ENCODE measurements at places on chromosomes 16 and 17.

DNA sequence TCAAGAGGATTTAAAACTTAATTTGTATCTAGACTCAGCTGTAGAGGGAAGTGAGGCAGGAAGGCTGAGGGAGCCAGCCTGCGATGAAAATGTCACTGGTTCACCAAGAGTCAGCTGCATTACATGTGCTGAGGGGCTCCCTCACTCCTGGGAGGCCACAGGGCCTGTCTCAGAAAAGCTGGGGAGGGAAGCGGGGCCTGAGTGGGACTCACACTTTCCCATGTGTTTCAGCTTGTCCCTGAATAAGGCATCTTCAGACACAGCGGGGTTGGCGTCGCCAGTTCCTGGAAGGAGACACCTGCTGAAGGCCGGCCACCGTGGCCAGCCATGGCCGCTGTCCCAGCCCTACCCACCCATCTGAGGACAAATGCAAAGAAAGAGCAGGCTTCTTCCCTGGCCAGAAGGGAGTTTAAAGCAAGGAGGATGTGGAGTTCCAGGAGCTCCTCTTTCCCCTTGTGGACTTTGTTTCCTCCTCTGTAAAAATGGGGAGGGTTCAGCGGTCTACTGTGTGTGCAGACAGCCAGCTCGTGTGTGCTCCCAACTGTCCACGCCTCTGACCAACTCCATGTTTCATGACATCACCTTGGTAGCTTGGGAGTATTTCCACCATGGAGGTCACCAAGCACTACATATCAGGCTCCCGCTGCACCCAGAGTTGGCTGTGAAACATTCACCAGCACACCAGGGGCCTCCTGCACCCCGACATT lies 19.2 kb upstream of the MRPS23 start:
- no peak for DNase-seq

- peak; percentile 74 for DNase-seq
Measured at GRCh38 chr17:40086150-40087044, 14.0 kb downstream of the NR1D1 start.

- DNase-seq = no peak
Measured at GRCh38 chr16:23254338-23254737, 47.8 kb upstream of the SCNN1B start.

DNA sequence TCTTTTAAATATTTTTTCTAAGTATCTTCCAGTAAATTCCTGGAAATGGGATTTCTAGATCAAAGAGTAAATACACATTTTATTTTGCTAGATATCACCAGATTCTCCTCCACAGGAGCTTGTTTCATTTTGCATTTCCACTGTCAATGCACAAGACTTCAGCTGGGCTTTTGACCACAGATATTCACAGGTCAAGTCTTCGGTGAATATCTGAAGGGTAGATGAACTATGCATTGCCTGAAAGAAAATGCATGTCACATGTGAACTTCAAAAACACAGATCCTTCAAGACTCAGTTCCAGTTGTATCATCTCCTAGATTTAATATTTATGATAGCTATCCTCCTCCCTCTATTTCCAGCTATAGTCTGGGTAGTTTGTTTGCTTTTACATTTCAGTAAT lies 963.6 kb upstream of the GOT2 start:
- DNase-seq = no peak

- DNase-seq = no peak
Measured at GRCh38 chr16:1908983-1909382, 9.2 kb downstream of the HS3ST6 start.

DNA sequence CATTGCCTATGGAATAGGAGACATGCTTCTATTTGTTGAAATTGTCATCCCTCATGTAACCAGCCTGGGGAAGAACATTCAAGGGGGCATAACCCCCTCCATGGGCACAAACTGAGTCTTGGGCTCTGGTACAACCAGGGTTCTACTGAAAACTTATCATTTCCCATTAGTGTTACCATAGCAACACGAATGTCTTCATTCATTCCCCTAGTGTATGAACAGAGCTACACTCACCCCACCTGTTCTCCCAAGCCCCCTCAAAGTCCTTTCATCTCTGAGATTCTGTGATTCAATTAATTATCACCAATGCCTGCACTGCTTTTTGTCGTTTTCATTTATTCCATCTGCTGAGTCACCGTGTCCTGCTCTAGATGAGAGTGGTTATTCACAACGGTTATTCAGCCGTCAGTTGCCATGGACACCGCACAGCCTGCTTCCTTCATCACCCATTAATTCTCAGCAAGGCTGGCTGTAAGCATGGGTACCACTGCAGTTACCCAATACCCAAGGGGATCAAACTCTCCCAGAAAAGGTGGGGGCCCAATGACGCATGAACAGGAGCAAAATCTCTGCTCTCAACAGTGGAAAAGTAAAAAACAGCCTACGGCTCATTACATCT lies 1.6 kb upstream of the GAST start:
- no peak for DNase-seq

- no peak for DNase-seq
Measured at GRCh38 chr16:57529391-57530103, 6.8 kb downstream of the CCDC102A start.

- peak; percentile 69 for DNase-seq
Measured at GRCh38 chr16:2022723-2023091, 3.1 kb downstream of the NPW start.

GRCh38 chr17:65334406-65334805 lies 197.2 kb downstream of the RGS9 start:
- DNase-seq = no peak

GRCh38 chr16:22721511-22722100 lies 92.4 kb upstream of the HS3ST2 start:
- DNase-seq = no peak

GRCh38 chr16:69562813-69563212 lies 3.0 kb upstream of the NFAT5 start:
- DNase-seq = no peak

- no peak for DNase-seq
Measured at GRCh38 chr16:21611198-21611555, 11.8 kb downstream of the METTL9 start.

DNA sequence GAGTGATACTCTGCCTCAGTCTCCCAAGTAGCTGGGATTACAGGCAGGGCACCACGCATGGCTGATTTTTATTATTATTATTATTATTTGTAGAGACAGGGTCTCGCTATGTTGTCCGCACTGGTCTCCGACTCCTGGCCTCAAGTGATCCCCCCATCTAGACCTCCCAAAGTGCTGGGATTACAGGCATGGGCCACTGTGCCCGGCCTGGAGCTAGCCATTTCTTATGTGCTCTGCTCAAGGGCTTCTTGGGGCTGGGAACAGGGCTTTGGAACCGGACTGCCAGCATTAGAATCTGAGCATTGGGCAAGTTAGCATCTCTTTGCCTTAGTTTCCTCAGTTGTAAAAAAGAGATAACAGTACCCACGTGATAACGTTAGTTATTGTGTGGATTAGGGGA lies 111.3 kb downstream of the C16orf78 start:
- no peak for DNase-seq

GRCh38 chr16:8936421-8936820 lies 27.3 kb downstream of the USP7 start:
- DNase-seq = peak; percentile 41

DNA sequence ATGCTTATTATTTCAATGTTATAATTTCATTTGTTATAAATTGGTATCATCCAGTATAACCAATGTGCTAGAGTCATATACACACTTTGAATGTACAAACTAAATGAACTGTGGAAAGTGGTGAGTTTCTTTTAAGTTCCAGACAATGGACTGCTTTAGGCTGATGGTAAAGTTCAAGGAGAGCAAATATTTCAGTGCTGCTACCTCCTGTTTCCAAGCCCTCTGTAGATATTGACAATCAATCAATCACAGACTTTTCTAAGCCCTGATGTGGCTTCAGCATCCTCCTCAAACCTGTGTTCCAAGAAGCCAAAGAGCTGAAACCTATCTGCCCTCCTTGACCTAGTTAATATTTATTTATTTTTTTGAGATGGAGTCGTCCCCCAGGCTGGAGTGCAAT lies 28.2 kb upstream of the SREBF1 start:
- DNase-seq = no peak

- DNase-seq = peak; percentile 22
Measured at GRCh38 chr17:66716236-66717026, 118.5 kb upstream of the CACNG5 start.

GRCh38 chr17:82657926-82658325 lies 9.7 kb upstream of the WDR45B start:
- DNase-seq = no peak

DNA sequence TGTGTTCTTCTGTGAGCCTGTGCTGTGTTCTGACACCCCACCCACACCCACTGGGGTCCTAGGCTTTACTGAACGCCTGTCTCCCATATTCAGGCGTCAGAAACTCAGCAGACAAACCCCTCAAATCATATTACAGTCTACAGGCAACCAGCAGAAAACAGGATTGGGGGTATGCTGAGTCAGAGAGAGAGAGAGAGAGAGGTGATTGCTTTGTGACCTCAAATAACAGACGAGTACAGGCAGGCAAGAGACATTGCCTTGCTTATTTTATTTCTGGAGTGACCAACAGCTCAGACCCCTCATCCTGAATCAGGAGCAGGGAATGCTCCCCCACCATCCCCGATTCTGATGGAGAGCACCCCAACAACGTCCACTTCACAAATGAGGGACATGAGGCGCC lies 473.9 kb downstream of the PMP22 start:
- no peak for DNase-seq

DNA sequence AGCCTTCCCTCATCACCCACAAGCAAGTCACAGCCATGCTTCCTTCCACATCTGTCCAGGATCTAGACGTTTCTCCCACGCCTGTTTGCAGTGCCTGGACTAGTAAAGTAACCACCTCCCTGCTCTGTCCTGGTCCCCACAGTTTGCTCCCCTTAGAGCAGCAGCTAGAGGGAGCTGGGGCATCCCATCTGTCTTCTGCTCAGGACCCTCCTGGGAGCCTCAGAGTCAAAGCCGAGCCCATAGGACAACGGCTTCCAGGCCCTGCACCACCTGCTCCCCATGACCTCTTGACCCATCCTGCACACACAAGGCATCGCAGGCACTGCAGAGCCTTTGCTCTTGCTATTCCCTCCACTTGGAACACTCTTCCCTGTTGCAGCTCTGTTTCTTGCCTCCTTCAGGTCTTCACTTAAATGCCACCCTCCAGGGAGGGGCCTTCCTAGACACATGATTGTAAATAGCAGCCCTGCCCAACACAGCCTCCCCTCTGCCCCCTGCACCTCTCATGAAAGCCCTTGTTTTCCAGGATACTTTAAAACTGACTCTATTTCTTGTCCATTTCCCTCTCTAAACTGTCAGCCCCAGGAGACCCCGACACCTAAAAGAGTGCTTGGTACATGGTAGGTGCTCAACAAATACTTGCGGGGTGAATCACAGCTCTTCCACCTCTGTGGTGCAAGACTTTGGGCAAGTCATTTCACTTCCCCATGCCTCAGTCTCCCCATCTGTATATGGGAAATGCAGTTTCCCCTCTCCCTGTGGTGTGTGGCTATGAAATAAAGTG lies 3.1 kb downstream of the NATD1 start:
- no peak for DNase-seq

DNA sequence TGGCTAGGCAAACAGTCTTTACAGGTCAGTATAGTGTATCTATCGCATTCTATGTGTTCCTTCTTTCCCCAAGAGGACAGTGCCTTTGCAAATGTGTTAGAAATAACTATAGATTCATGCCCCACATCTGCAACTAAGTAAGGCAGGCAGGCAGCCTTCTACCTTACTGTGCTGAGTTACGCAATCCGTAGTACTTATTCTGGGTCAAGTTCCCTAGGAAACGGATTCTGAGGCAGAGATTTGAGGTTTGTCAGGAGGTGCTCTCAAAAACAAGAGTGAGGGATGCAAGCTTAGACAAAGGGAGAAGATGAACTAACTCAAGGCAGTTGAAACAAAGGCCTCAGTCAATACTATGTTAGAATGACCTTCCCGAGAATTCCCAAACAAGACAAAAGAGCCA lies 12.7 kb upstream of the ANKFY1 start:
- no peak for DNase-seq

DNA sequence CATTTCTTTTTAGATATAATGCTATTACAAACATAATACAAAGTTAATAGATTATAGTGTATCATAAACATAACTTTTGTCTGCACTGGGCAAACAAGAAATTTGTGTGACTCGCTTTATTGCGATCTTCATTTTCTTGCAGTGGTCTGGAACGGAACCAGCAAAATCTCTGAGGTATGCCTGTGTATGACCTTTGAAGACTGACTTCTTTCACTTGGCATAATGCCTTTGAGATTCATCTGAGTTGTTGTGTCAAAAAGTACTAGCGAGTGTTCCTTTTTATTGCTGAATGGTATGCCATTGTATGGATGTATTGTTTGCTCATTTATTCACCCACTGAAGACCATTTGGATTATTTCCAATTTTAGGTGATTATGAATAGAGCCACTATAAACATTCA lies 69.2 kb downstream of the TANC2 start:
- DNase-seq = no peak

GRCh38 chr16:61385392-61386071 lies 650.7 kb downstream of the CDH8 start:
- DNase-seq = no peak

- no peak for DNase-seq
Measured at GRCh38 chr16:87953308-87954215, 2.3 kb downstream of the BANP start.

GRCh38 chr17:50841949-50842354 lies 6.6 kb downstream of the WFIKKN2 start:
- peak; percentile 83 for DNase-seq

DNA sequence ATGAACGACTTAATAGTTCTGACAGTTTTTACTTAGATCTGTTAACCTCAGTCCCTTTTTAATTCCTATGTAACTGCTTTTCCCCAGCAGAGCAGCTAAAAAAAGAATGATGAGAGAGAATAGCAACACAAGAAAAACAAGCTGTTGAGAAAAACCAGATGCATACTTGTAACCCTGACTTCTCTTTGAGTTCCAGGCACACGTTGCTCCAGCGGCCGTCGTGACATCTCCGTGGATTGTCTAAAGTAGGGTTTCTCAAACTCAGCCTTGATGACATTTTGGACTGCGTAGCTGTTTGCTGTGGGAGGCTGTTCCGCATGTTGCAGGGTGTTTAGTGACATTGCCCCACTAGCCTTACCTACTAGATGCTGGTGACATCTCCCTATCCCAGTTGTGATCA lies 324.0 kb downstream of the SNX29 start:
- no peak for DNase-seq
